Stimulated activated naive B cell treated with anti-CD40 and anti-IgM and Interleukin-4, amounts not matched to agents 10 μg/mL and 1 μg/mL and 100 μg/mL, for 72 hours (primary cell): ENCODE measurements at places on chromosomes 1 and 21.

GRCh38 chr1:103569493-103569892 lies 1.9 kb upstream of the AMY2B start:
- DNase-seq: no peak

GRCh38 chr1:234531151-234531635 lies 52.2 kb upstream of the TARBP1 start:
- no peak for DNase-seq

- DNase-seq: no peak
Observed at GRCh38 chr1:213171711-213172110, 120.7 kb downstream of the RPS6KC1 start.

DNA sequence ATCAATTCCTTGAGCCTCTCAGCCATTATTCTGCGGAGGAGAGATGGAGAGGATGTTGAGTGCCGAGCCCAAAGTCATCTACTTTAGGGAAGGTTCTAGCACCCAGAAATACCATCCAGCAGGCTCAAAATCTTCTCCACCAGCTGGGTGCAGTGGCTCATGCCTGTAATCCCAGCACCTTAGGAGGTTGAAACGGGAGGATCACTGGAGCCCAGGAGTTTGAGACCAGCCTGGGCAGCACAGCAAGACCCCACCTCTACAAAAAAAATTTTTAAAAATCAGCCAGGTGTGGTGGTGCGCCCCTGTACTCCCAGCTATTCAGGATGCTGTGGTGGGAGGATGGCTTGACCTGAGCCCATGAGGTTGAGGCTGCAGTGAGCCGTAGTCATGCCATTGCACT lies 39.5 kb upstream of the CAPZB start:
- DNase-seq: no peak

GRCh38 chr21:43654806-43655489 lies 4.3 kb downstream of the HSF2BP start:
- DNase-seq: no peak

- DNase-seq: no peak
Observed at GRCh38 chr1:55848906-55849305, 633.7 kb upstream of the USP24 start.
